ENCODE measurements at places on chromosomes 6 and 20.

- no peak for DNase-seq
These were observed 13.0 kb downstream of the DYNLT2 start for GRCh38 chr6:169738204-169738975.

- no peak for DNase-seq
These were observed 2.9 kb downstream of the NKAIN2 start for GRCh38 chr6:123806561-123806960.

DNA sequence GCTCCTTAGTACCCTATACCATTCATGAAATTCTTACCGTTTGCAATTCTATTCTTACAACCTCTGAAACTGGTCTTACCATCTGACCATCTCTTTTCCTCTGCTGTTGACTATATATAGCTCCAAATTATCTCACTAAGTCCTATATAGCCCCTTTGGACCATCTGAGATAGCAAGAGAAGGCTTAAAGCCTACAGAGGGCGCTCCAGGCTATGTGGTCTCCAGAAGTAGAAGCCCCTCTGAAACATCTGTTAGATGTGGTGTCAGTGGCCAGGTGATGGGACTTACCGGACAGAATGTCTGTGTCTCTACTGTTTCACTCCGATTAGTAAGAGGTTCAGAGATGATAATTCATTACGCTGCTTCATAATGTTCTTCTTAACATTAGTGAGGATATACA, 140.7 kb upstream of the BMP2 start:
- DNase-seq: no peak

GRCh38 chr20:38985060-38985459, 22.9 kb downstream of the DHX35 start:
- DNase-seq: no peak

GRCh38 chr6:8073758-8074157, 9.6 kb upstream of the BLOC1S5 start:
- DNase-seq: no peak

GRCh38 chr20:56461576-56461975, 6.9 kb upstream of the RTF2 start:
- DNase-seq: no peak

- DNase-seq: no peak
These were observed 520.8 kb downstream of the EPM2A start for GRCh38 chr6:145214570-145214969.

DNA sequence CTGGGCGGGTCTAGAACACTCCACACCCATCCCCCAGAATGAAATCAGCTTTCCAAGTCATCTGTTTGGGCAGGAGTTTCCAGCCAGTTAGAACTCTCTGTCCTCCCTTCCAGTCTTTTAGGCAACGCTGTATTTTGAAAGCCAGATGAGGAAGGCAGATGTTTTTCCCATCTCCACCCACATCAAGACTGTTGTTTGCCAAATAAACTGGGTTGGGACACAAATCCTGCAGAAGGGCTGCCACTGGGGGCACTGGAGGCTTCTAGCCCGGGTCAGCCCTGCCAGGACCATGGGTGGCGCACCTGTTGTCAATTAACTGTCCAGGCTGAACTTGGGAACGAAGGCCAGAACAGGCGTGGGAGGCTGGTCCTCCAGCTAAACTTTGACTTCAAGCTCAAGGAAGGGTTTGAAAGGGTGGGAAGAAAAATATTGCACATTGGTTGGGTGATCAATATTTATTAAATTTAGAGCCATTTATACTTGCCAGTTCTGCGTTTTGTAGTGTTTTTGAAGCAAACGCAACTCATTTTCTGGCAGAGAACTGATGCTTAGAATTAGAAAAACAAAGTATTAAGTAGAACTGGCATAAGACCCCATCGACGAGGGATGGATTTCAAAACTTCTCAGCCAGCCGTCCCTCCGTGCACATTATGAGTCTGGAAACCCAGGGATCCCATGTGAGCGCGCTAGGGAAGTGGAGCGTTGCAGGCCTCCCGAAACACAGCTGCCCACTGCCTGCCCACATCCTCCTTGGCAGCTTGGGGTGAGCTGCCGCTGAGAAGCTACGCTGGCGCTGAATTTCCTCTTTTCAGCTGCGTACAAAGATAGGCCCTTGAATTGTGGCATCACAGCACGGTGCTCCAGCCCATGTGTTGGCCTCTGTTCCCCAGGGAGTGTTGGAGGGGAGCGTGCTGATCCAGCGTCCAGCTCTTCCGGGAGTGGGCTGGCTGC, 297.4 kb downstream of the QKI start:
- no peak for DNase-seq

DNA sequence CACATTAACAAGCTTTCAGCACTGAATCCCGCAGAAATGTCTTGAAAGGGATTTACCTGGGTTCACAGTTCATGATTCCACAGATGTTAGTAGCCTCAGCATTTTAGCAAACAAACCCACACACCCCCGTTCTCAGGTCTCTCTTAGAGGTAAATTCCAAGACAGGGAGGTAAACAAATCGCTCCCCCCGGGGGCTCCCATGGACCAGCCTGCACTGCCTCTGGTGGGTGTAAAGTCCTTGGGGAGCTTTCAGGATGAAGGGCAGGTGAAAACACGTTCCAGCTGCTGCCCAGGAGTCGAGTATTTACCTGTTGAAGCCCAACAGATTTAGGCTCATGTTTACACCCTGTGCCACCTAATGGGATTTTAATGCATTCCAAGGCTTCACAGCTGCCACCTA, 187.0 kb upstream of the FOXQ1 start:
- DNase-seq: no peak

DNA sequence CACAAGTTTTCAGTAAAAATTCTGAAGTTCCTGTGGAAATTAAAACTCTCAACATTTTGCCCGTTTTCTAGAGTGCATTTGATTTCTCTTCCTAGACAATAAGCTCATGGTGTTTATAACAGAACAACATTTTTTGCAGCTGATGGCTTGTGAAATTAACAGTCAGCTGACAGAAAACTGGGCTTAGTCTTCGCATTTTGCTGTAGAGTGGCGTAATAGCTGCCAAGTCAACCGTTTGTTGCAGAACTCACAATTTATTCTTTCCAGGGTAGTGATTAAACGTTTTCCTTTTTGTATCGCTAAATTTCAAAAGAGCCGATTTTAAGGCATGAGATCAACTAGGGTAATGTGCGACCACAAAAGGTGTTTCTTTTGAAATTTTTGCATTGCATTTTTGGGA, 1.4 kb downstream of the SPO11 start:
- DNase-seq: no peak

- DNase-seq: no peak
These were observed 239.8 kb downstream of the TBX18 start for GRCh38 chr6:84524636-84525035.

- DNase-seq: no peak
These were observed 12.2 kb downstream of the EPHA7 start for GRCh38 chr6:93407186-93407585.

GRCh38 chr6:99434702-99435530, 9.8 kb upstream of the PNISR start:
- DNase-seq: no peak

DNA sequence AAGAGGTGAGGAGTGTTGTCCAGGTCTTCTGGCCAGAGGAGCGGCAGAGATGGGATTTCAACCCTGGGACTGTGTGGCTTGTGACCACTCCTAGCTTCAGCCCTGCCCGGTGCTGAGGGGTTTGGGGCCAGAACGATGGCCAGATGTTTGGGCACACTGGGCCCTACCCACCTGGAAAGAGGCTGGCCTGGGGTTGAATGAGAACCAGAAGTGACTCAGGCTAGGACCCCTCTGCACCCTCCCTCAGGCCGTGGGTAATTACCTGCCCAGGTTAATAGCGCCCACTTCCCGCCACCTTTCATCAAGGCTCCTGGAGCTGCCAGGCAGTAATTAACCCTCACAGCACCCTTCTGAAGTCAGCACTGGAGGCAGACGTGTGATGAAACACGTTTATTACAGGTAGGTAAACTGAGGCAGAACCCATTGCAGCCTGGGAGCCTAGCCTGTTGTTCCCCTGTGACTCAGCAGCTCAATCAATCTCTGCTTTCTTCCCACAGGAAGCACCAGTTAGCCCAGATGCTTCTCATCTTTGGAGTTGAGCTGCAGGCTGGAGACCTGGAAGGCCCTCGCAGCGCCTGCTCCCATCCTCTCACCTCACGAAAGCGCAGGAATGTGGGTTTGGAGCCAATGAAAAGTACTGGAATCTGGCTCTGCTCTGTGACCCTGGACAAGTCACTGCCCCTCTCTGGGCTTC, 120.8 kb downstream of the CEBPB start:
- DNase-seq: no peak

GRCh38 chr6:108872141-108872557, 23.9 kb downstream of the ARMC2 start:
- no peak for DNase-seq

DNA sequence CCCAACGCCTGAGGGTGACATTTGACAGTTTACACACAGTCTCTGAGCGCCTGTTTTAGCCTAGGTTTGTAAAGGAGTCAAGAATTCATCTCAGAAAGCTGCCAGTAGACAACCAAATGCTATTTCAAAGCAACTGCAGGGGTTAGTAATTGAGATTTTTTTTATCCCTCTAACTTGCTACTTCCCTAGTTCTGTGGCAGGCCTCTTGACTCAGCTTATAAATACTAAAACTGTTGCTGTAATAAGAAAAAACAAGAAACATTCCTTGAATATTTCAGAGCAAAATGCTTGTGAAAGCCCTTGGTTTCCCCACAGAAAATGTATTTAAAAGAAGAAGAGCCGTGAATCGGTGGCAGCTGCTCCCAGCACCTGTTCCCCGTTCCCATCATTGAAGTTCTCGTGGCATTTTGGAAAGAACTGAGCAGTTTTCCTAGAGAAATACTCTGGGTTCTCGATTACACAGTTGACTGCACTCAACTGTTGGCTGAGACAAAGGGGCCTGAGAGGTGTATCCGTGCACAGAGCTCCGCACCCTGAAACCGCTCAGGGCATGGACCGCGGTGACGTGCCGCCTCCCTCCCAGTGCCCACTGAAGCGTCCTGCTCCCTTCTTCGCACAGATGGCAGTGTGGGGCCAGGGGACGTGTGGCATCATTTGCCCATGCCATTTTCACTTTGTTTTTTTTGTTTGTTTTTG, 20.9 kb downstream of the DLL1 start:
- DNase-seq: no peak

DNA sequence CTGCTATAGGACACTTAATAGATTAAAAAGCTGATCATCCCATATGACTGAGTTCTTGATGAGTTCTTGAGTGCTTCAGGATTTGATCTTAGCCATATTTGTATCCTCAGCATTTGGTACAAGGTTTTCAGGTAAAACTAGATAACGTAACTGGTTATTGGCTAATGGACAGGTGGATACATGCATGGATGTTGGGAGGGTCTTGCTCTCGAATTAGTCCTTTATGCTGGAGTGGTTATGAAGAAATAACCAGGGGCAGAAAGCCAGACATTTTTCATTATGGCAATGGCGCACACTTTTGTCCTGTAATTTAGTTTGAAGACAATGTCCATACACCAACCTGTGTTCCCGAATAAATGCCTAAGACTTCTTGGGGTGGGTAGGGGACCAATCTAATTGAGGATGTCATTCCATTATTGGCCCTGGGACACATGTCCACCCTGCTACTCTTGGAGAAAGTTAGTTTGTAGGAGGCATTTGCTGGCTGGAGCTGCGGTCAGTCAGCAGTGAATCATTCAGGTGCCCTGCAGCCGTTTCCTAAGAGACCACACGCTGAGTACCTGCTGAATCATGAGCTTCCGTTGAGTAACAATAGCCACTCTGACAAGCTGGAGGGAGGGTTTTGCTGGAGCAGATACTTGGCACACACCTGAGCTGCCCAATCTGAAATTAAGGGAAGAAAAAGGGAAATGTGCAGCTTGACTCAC, 194.4 kb downstream of the FOXA2 start:
- no peak for DNase-seq

DNA sequence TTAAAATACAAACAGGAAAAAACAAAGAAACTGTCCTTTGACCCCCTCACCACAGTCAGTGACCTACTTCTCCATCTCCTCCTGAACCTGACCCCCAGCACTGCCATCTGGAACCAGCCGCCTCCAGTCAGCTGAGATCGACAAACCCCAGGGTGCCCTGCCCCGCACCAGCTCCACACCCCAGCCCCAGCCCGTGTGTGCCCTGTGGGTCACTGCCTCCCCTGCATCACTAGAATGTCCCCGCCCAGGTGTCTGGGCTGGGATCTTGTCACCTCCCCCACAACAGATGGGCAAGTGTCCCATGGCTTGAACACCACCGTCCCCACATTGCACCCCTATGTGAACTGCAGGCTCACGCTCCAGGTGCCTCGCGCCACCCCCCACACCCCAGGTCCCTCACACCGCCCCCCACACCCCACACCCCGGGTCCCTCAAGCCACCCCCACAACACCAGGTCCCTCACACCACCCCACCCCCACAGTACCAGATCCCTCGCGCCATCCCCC, 13.3 kb downstream of the TAF4 start:
- DNase-seq: no peak

GRCh38 chr6:96809119-96809518, 28.2 kb downstream of the GPR63 start:
- DNase-seq: no peak

DNA sequence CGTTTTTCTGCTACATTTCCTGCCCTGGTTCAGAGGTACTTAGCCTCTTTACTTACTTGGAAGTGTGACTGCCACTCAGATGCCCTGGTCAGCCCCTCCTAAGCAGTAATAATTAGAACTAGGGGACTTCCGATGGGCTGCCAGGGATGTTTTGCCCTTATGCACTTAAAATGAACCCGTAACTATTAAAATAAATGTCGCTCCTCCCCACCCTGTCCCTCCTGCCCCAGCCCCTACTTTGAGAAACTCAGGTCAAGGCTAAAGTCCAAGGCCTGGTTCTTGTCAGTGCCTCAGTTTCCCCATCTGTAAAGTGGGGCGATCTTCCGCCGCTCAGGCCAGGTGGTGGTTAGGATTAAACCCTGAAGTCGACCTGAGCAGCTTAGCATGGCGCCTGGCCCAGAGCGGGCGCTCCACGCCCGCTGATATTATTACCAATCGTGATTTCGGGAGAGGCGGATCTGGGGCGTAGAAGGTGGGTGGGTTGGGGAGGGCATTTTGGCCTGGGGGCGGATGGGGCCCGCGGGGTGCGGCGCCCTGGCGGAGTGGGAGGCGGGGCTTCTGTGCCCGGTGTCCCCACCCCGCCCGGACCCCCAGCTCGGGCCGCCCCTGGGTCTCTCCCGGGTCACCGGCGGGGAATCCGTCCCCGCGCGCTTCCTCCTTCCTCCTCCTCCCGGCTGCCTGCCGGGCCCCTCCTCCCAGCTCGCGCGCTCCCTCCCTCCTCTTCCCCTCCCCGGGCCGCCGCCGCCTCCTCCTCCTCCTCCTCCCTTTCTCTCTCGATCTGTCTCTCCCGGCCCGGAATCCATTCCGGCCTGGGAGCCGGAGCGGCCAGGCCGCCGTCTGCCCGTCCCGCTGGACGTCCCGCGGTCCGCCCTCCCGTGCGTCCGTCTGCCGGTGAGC, at the start of gene SRC:
Gene SRC (plus strand): TSS at position 802 of the 897 bp plus-strand sequence. CDS start 38,014 bp downstream, outside the sequence.
- no peak for DNase-seq

DNA sequence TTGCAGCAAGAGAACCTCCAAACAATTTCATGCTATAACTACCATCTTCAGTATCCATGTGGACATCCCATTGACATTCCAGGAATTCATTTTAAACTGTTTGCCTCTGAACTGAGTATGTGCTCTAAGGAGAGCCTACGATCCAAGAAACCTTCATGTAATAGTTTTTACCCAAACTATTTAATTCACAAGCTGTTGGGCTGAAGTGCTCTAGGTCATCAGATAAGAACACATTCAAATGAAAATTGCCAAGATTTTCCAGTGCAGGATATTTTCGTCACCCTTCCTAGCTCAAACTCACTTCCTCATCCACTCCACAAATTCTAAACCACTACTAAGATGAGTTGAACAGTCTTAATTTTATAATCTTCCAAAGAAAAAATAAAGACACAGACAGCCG, 12.8 kb downstream of the RSPO3 start:
- DNase-seq: no peak

Measured in stimulated activated CD8-positive, alpha-beta memory T cell treated with anti-CD3 and anti-CD28 coated beads, Interleukin-4, amount 100 ng/mL, for 1 hour (primary cell).